ENCODE measurements at places on chromosomes 16 and 17. TPM values are rescaled to one million over a fixed set of nuclear protein-coding genes. Genes with fewer than 3 reads are reported as not detected.

DNA sequence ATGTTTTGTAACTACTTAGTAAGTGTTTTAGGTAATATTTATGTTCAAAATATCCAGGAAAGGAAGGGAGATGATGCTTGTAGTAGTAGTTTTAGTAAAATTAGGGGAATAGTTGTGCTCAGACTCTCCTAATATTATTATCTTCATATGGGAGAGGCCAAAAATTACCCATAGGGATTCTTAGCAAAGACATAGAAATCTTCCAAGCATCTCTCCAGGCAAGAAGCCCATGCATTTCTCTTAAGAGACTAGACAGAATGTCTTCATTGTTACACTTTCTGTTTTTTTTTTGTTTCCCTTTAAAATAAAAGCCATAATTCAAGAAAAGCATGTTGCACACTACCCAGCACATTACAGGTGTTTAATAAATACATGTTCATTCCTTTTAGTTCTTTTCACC, 180.6 kb downstream of the CYB561 start:
- DNase-seq, result no peak

DNA sequence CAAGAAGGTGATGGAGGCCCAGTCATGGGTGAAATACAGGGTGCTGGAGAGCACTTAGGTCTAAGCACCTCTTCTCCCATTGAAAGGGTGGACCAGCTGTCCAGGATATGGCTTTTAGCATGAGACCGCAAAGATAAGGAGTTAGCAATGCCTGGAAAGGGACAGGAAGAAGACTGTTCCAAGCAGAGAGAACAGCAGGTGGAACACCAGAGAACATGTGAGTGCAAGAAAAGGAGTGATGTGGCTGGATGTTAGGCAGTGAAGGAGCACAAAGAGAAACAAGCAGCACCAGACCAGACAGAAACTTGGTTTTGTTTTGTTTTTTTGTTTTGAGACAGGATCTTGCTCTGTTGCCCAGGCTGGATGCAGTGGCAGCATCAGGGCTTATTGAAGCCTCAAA, 45.4 kb upstream of the CCL1 start:
- no peak for DNase-seq

- DNase-seq, result peak; percentile 65
These were observed 245.0 kb upstream of the CDH5 start for GRCh38 chr16:66121466-66121865.

- DNase-seq, result no peak
These were observed 951 bp downstream of the GPS1 start for GRCh38 chr17:82052638-82053059.

- no peak for DNase-seq
These were observed 8.3 kb downstream of the TAT start for GRCh38 chr16:71568551-71568950.

Gene UTS2R
- total RNA-seq, result not detected
